GM23338 (cell line): ENCODE measurements at places on chromosomes 3 and 15. TPM values are rescaled to one million over a fixed set of nuclear protein-coding genes. Genes with fewer than 3 reads are reported as not detected.

Gene CCDC51
- polyA plus RNA-seq: 20.8 and 22.2 TPM in 2 replicates

GRCh38 chr3:143497382-143497781, 350.9 kb downstream of the SLC9A9 start:
- DNase-seq: no peak

DNA sequence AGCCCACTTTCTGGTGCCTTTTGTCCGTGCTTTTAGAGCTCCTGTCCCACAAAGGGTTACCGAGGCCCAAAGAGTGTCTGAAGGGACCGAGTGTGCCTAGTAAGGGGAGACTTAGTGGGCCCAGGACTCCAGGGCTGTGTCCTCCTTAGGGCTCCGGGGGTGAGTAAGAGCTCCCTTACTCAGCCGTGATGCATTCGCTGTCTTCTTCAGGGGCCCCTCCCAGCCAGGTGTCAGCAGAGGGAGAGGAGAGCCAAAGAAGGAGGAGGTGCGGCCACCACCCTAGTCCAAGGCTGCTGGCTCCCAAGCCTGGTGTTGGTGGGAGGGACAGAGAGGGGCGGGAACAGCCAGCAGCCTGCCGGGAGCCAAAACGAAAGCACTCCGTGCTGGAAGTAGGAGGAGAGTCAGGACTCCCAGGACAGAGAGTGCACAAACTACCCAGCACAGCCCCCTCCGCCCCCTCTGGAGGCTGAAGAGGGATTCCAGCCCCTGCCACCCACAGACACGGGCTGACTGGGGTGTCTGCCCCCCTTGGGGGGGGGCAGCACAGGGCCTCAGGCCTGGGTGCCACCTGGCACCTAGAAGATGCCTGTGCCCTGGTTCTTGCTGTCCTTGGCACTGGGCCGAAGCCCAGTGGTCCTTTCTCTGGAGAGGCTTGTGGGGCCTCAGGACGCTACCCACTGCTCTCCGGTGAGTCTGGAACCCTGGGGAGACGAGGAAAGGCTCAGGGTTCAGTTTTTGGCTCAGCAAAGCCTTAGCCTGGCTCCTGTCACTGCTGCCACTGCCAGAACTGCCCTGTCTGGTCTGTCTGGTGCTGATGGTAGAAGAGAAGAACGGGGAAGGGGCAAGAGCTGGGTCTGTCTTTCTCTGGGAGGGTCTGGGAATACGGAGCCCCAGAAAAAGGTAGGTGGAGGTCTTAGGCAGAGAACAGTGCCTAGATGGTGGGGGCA, at the start of gene IL17RC:
Gene IL17RC (plus strand): TSS at position 365 of the 947 bp plus-strand sequence. CDS start 218 bp downstream, at position 583.
- peak; percentile 91 for DNase-seq

DNA sequence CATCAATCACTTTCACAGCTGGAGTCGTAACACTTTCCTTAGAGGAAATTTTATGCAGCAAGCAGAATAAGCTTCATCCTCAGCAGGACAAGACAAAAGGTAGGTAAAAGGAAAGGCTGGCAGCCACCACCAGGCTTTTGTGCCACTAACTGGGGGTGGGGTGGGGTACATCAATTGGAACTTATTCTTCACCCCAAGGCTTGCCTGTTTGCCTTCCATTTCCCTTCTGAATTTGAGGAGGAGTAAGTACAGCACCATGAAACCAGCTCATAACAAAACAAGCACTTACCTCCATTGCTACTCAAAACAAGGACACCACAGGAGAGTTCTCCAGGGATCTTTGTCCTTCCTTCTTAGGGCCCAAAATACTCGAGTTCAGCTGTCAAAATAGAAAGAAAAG, 296.8 kb downstream of the ARRDC4 start:
- DNase-seq: no peak

GRCh38 chr3:196990601-196991007, 22.0 kb upstream of the PIGZ start:
- no peak for DNase-seq
